Myocyte (in vitro differentiated cells): ENCODE measurements at places on chromosomes 3 and 15. TPM values are rescaled to one million over a fixed set of nuclear protein-coding genes. Genes with fewer than 3 reads are reported as not detected.

DNA sequence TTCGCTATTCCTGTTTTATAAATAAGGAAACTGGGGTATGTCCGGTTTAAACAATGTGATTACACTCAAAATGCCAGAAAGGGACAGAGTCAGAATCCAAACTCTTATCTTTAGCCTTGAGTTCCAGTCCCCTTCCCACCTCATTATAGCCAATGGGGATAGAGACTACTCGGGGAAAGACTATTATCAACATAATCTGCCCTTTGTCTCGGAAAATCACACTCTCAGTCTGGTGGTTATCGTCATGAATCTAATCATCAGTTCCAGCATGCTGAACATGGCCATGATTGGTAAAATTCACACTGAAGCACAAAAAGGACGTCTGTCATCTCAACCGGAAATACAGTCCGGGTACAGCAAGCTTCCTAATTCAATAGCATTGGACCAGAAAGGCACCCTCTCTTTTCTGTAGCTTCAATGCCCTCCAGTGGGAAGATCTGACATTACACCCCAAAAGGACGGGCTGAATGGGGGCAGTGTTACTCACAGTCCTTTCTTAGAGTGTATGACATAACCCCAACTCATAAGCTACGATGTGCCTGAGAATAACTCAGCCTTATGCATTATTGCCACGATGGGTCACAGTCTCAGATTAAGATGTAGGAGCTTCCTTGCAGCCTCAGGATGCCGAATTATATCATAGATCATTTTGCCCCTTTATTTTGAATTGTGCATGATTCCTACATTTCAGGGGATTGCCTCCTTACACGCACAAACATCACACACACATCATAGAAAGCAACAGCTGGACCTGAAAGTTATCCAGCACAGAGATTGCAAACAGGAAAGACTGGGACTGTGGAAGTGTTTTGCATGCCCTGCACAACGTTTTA, 390.4 kb upstream of the LMCD1 start:
- peak; percentile 81 for DNase-seq

DNA sequence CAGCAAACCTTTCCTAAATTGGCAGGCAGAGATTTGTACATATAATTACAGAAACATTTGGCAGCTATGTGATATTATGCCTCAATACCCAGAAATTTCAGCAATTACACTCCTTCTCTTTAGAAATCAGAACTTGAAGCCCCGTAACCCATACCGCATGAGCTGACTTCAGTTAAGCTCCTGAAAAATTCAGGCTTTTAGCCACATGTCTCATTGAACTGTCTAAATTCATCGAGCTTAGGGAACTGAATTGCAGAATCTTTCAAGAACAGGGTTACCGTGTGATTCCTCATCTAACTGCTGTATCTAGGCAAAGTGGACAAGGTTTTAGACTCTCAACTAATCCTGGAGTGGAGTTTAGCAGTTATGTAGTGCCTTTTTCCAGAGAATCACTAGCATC, 333.0 kb downstream of the EPHA3 start:
- no peak for DNase-seq

GRCh38 chr3:1513662-1514061, 420.8 kb downstream of the CNTN6 start:
- no peak for DNase-seq

- no peak for DNase-seq
Observed at GRCh38 chr15:60652870-60653269, 173.9 kb upstream of the ICE2 start.

DNA sequence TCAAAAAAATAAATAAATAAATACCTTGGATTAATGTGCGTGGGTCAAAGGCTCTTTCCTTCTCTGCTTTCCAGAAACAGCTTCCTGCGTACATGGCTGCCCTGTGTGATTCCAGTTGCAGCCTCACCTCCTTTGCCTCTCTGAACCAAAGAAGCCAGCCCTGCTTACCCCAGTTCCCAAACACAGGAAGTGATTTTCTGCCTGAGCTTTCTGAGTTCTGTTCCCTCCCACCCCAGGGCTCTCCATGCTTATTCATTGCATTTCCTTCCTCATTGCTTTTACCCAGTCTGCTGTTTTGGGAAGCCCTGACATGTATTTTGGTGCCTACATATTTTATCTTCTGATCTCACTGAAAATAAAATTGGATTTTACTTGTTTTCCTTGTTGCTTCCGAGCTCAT, 15.4 kb downstream of the ZSCAN2 start:
- no peak for DNase-seq

DNA sequence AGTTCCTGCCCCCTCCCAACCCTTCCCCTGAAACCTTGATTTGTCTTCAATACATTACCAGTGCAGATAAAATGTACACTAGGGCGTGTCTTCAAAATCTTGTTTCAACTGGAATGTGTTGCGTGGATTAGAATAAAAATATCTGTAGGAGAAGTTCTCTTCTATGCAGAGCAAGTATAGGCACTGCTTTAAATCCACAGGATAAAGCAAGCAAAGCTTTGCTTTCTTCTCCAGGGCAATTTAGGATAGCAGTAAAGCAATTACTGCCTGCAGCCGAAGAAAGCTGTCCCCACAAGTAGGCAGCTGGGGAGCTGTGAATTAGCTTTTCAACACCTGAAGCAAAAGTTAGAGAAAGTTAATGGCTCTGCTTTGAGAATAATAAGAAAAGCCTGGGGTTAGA, 329.7 kb upstream of the KCNMB2 start:
- no peak for DNase-seq

- no peak for DNase-seq
Observed at GRCh38 chr3:144358191-144358590, 386.6 kb downstream of the DIPK2A start.

GRCh38 chr3:40042752-40043443, 233.5 kb downstream of the MYRIP start:
- DNase-seq, result no peak

DNA sequence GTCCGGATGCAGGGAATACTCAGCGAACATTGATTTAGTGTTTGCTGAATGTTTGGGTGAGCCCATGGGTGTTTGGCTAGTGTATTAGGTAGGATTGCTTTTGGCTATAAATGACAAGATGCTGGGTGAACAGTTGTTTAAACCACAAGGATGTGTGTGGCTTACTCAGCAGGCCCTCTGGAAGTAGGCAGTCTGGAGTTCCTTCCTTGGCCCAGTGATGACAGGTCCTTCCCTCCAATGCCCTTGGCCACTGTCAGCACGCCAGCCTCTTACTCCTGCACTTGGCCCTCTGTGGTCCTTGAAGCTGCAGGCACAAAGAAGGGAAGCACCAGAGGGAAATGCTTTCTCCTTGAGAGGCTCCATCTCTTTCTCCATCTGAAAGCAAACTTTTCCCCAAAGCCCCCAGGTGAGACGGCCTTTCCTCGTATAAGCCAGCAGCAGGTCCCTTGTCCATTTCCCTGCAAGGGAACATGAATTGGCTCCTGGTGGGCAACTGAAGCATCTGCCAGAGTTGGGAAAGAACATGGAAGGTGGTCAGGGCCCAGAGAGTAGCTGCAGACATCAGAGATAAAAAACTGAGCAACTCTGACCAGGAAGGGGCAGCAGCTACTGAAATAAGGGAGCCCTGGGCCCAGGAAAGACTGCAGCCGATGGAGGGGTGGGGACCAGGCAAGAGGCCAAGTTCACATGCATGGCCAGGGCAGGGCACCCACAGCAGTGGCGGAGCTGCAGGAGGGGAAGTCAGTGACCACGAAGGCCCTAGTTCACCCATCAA, 105.0 kb downstream of the TPRA1 start:
- DNase-seq, result peak; percentile 76

DNA sequence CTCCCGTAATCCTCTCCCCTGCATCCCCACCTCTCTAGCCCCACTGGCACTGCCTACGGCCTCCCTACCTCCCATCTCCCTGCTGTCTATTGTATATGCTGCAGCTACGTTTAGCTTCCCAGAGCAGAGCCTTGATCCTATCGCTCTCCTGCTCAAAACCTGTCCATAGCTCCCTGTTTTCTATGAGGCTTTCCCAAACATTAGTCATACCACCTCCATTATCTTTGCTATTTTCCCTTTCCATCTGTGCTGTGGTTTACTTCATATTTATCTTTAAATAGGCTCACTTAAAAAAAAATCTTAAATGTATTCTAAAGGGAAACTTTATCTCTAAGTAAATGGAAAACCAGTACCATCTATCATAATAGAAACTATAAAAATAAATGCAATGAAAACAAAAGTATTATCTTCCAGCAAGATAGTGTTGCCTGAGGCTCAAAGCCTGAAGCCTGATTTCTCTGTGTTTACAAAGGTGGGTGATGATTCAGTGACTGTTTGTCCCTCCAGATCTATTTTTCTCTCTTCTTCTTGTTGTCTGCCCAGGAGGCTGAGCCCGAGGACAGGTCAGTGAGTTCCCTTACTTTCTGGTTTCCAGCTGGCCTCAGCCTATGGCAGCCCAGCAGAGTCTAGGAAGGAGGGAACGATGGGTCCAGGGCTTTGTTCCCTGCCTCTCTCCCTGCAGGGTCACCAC, 397.1 kb upstream of the CFAP20DC start:
- no peak for DNase-seq

- DNase-seq, result peak; percentile 22
Observed at GRCh38 chr15:36175741-36176291, 403.6 kb upstream of the CDIN1 start.

GRCh38 chr3:188298585-188298984, 144.6 kb downstream of the LPP start:
- no peak for DNase-seq

- no peak for DNase-seq
Observed at GRCh38 chr15:79076661-79077060, 13.9 kb downstream of the RASGRF1 start.

- no peak for DNase-seq
Observed at GRCh38 chr15:39298271-39298962, 282.5 kb upstream of the THBS1 start.

The EFHB gene
- 1.1 TPM in 1 of 2 replicates, not detected in the other for total RNA-seq

The SYNM gene
- total RNA-seq, result 4.0 and 12.0 TPM in 2 replicates

The NME9 gene
- not detected in 2 replicates for total RNA-seq
